ENCODE measurements at places on chromosomes 12 and 14. TPM values are rescaled to one million over a fixed set of nuclear protein-coding genes. Genes with fewer than 3 reads are reported as not detected.

- peaks cover 10% of the 10 kb centered on the region for H3K27me3 ChIP-seq
- H3K4me1 ChIP-seq = no peaks in the 10 kb centered on the region
- H3K4me3 ChIP-seq = no peak overlapping the region
- DNase-seq = no peak
- no peaks in the 10 kb centered on the region for H3K36me3 ChIP-seq
- H3K27ac ChIP-seq = no peak overlapping the region
These were observed 78.5 kb downstream of the ST8SIA1 start for GRCh38 chr12:22256041-22256441.

GRCh38 chr12:23559268-23559753, 390.2 kb downstream of the SOX5 start:
- no peaks in the 10 kb centered on the region for H3K36me3 ChIP-seq
- no peak overlapping the region for H3K4me3 ChIP-seq
- no peaks in the 10 kb centered on the region for H3K27me3 ChIP-seq
- no peak overlapping the region for H3K27ac ChIP-seq
- H3K4me1 ChIP-seq = no peaks in the 10 kb centered on the region

- no peak for DNase-seq
- H3K4me3 ChIP-seq = no peak overlapping the region
- peaks cover 14% of the 10 kb centered on the region for H3K27me3 ChIP-seq
- no peaks in the 10 kb centered on the region for H3K4me1 ChIP-seq
- H3K27ac ChIP-seq = no peak overlapping the region
These were observed 18.8 kb downstream of the PLXNC1 start for GRCh38 chr12:94167071-94167755.

DNA sequence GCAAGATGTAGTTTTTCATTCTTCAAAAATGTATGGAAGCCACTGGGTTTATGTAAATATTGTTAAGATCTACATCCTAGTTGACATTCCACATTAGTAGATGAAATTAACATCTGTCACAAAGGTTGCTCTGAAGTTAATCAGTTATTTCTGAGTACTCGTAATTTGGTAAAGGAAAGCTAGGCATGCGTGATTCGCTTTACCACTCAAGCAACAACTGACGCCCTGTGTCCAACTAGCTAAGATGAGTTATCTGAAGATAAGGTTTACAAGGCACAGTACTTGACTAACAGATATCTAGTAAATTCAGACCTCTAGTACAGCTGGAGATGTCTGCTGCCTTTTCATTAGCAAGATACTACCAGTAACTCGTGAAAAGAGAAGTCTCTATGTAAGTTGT, 14.1 kb downstream of the PRKD1 start:
- no peak for DNase-seq
- H3K27me3 ChIP-seq = no peaks in the 10 kb centered on the region
- H3K4me3 ChIP-seq = no peak overlapping the region

GRCh38 chr14:93008381-93008780, 85.4 kb downstream of the CHGA start:
- peak; percentile 44 for DNase-seq
- H3K27me3 ChIP-seq = no peaks in the 10 kb centered on the region
- no peaks in the 10 kb centered on the region for H3K4me1 ChIP-seq
- H3K4me3 ChIP-seq = no peak overlapping the region
- no peaks in the 10 kb centered on the region for H3K36me3 ChIP-seq

The EXOC3L4 gene
- total RNA-seq = not detected

The SLC17A8 gene
- not detected for total RNA-seq

GRCh38 chr14:69152181-69152901, 578 bp downstream of the DCAF5 start:
- peak overlapping the region; percentile 35 for H3K27ac ChIP-seq
- DNase-seq = peak; percentile 40
- H3K27me3 ChIP-seq = no peaks in the 10 kb centered on the region
- peak overlapping the region; percentile 83 for H3K4me3 ChIP-seq

GRCh38 chr12:85394809-85395208, 114.8 kb downstream of the ALX1 start:
- no peak for DNase-seq
- no peak overlapping the region for H3K4me3 ChIP-seq
- no peaks in the 10 kb centered on the region for H3K4me1 ChIP-seq
- no peak overlapping the region for H3K27ac ChIP-seq

DNA sequence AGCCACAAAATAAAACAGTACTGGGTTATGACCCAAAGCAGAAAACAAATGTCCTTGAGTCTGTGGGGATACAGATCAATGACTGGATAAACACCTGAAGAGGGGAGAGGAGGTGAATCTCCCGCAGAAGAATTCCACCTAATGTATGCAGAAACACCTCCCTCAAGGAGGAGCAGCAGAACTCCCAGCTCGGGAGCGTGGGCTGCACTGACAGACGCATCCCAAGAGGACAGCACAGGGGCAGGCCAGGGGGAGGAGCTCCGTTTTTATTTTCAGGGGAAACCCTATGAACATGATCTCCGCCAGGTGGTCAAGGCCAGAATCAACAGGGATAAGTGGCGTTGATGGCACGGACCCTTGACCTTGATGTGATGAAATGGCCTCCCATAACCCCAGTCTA, 41.8 kb upstream of the PPP2R5C start:
- H3K4me1 ChIP-seq = peaks cover 12% of the 10 kb centered on the region
- no peaks in the 10 kb centered on the region for H3K36me3 ChIP-seq
- H3K27ac ChIP-seq = no peak overlapping the region
- H3K27me3 ChIP-seq = peaks cover 21% of the 10 kb centered on the region

The CLEC7A gene
- not detected for total RNA-seq

DNA sequence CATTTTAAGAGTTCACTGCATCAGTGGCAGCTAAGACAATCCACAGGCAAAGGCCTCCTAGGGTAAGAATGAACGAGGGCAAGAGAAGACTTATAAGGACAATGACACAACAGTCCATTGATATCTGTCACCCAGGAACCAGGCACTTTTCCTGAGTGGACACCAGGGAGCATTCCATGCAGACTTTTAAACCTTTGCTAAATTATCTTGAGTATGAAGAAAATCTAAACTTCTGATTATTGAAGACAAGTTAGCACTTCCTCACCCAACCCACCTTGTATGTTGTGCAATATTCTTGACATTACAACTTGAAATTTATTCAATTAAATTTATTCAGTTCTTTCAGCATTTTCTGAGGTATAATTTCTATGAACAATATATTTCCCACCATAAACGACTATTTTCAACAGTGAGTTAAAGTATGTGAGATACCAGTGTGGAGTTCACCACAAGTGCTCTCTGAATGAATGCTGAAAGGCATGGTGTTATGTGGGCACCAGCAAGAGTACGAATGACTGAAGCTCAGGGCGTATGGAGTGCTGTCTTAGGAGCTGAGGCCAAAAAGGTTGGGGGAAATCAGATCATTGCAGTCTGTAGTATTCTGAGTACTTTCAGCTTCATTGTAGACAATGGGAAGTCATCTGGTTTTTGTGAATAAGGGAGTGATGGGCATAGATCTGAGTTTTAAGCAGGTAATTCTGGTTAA, 124.3 kb upstream of the LMNTD1 start:
- H3K27me3 ChIP-seq = no peaks in the 10 kb centered on the region
- no peak overlapping the region for H3K4me3 ChIP-seq
- H3K27ac ChIP-seq = no peak overlapping the region
- no peak for DNase-seq
- H3K4me1 ChIP-seq = peaks cover 4% of the 10 kb centered on the region

DNA sequence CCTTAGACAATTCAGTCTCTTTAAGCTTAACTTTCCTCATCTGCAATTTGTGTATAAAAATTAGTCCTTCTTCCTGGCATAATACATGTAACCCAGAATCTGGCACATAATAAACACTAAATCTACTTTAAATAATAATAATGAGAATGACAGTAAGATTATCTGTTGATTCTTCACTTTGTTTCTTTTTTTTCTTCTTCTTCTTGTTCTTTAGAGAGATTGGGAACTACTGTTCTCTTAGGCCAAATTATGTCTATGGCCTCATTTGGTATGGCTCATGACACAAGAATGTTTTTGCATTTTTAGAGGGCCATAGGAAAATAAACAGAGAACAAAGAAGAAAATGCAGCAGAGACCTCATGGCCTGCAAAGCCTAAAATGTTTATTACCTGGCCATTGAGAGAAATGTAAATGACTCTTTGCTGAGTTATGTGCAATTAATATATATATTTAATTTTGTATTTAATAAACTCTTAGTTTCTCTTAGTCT, 275.8 kb downstream of the SLC6A15 start:
- H3K4me3 ChIP-seq = no peak overlapping the region
- no peaks in the 10 kb centered on the region for H3K4me1 ChIP-seq
- no peaks in the 10 kb centered on the region for H3K27me3 ChIP-seq

The LRTM2 gene
- not detected for total RNA-seq

DNA sequence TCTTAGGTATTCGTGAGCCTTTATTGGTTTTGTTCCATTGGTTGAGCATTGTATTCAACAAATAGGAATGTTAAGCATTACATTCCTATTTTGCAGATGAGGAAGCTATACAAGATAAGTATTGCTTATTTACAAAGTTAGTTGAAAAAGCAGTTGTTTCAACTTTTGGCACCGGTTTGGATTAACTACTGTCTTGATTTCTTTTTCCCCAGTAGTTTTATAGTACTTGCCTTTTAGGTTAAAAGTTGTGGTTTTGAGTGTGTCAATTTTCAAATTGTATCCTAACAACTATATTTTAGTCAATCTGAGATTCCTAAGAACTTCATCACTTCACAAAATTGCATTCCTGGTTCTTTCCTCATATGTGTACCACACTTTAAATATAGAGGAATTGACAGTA, 23.8 kb upstream of the MBIP start:
- no peaks in the 10 kb centered on the region for H3K4me1 ChIP-seq
- no peak for DNase-seq
- peaks cover 10% of the 10 kb centered on the region for H3K27me3 ChIP-seq
- no peak overlapping the region for H3K4me3 ChIP-seq
- no peak overlapping the region for H3K27ac ChIP-seq

GRCh38 chr12:52741375-52742195, 35.6 kb downstream of the KRT76 start:
- no peak overlapping the region for H3K27ac ChIP-seq
- H3K36me3 ChIP-seq = no peaks in the 10 kb centered on the region
- peak; percentile 39 for DNase-seq
- H3K27me3 ChIP-seq = no peaks in the 10 kb centered on the region

DNA sequence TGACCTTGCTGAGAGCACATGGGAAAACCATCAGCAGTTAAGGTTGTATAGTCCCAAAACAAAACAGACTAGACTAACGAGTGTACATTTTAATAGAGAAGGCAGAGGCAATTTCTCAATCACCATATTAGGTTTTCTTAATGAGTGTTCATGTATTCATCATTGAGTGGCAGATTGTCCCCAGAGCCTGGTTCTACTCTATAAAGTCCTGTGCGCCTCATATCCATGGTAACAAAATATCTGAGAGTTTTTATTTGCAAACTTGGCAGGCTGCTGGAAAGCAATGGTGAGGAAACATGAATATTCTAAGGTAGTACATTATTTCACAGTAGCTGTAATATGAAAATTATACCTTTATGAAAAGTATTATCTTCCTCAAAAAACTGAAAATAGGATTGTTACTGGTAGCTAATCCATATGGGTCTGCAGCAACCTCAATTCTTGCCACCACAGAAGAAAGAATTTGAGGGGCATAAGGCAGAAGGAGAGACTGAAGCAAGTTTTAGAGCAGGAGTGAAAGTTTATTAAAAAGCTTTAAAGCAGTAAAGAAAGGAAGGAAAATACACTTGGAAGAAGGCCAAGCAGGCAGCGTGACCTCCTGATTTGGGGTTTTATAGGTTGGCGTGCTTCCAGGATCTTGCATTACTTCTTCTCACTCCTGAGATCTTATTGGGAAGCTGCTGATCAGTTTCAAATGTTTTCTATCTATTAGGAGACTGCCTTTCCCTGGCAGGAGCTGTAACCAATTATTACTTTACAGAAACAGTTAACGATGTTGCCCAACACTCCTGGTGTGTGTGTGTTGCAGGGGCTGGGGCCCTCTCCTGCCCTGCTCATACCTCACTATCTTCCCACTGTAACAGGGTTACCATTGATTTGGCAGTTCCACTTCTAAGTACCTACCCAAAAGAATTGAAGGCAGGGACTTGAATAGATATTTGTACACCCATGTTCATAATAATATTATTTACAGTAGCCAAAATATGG, 154.0 kb upstream of the NUDT4 start:
- no peak overlapping the region for H3K27ac ChIP-seq
- DNase-seq = peak; percentile 59
- peaks cover 18% of the 10 kb centered on the region for H3K4me1 ChIP-seq
- H3K36me3 ChIP-seq = no peaks in the 10 kb centered on the region

GRCh38 chr12:9694241-9694640, 24.7 kb downstream of the CLEC2D start:
- no peaks in the 10 kb centered on the region for H3K27me3 ChIP-seq
- H3K36me3 ChIP-seq = no peaks in the 10 kb centered on the region
- no peak overlapping the region for H3K4me3 ChIP-seq
- DNase-seq = no peak
- peaks cover 2% of the 10 kb centered on the region for H3K4me1 ChIP-seq

DNA sequence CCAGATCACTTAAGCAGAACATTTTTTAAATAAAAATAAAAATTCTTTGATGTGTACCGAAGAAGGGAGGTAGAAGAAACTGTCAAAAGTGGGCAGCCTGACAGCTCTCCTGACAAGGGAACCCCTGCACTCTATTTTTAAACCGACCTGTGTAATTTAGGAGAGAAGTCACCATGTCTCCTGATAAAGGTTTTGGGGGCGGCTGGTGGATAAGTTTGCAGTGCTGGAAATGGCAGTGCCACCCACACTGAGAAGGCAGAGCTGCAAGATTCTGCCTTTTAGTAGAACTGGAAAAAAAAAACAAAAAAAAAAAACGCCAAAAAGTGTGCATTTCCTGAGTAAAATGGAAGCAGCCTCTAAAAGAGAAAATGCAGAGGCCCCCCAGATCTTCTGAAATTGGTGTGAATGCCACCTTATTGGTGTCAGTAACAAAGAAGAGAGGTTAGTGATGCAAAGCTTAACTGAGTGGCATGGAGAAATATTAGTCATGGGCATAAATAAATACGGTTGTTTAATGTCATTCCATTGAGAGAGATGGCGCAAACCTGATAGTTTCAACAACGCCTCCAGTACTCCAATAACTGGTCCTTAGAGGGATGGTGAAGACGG, 24.7 kb downstream of the DUSP6 start:
- no peak overlapping the region for H3K27ac ChIP-seq
- H3K4me1 ChIP-seq = peaks cover 11% of the 10 kb centered on the region
- DNase-seq = no peak
- H3K4me3 ChIP-seq = no peak overlapping the region
- H3K36me3 ChIP-seq = no peaks in the 10 kb centered on the region
- no peaks in the 10 kb centered on the region for H3K27me3 ChIP-seq

The TMEM52B gene
- 0.24 TPM for total RNA-seq

GRCh38 chr12:67647799-67648520, 585 bp upstream of the DYRK2 start:
- peak overlapping the region; percentile 44 for H3K4me3 ChIP-seq
- DNase-seq = peak; percentile 70
- peak overlapping the region; percentile 13 for H3K27ac ChIP-seq
- H3K27me3 ChIP-seq = no peaks in the 10 kb centered on the region
- H3K36me3 ChIP-seq = no peaks in the 10 kb centered on the region

GRCh38 chr12:127599436-127599835, 667.5 kb upstream of the TMEM132C start:
- H3K27me3 ChIP-seq = no peaks in the 10 kb centered on the region
- no peaks in the 10 kb centered on the region for H3K4me1 ChIP-seq
- no peaks in the 10 kb centered on the region for H3K36me3 ChIP-seq
- DNase-seq = no peak
- H3K4me3 ChIP-seq = no peak overlapping the region
- H3K27ac ChIP-seq = no peak overlapping the region

All from endothelial cell of umbilical vein (primary cell).